ENCODE measurements at places on chromosomes 7 and 10.

DNA sequence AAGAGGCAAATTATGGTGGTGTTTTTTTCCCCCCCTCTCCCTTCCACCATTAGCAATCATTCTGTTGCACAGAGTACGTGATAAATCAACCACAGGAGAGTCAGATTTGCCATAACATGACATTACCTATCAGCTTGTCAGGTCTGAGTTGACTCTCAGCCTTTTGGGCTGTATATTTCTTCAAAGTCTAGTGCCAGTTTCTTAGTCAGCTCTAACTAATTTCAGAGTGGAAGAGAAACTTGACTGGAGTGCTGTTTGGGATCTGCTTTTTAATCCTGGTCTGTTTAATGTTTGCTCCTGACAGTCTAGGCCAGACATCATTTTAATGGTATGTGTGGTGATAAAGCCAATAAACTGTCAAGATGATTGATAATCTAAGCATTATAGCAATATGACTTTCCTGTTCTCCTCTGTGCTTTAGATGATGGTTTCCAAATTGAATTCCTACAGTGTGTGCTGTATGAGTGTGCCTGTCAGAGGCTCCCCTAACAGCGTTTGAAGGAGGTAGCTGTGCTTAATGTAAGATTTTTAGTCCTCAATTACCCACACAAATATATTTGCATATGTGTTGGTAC, 76.9 kb downstream of the LRMDA start:
- DNase-seq, result peak; percentile 28

- no peak for DNase-seq
These were observed 39.6 kb downstream of the COL26A1 start for GRCh38 chr7:101402081-101402779.

DNA sequence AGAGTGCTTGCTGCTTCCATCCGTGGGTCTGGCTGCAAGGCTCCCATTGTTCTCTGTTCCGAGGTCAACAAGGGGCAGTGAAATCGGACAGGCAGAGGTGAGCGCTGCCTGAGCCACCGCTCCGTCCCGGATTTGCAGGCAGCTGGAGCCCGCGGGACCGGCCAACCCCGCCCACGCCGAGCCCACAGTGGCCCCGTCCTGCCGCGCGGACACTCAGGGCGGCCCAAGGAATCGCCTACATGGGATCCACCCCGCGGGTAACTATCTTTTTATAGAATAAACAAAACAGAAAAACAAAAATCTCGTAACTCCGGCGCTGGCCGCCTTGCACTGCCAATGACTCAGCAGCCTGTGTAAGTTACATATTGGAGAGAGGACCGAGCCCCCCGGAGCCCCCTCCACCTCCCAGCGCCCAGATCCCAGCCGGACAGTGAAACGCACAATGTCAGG, 1.9 kb downstream of the BNIP3 start:
- no peak for DNase-seq

DNA sequence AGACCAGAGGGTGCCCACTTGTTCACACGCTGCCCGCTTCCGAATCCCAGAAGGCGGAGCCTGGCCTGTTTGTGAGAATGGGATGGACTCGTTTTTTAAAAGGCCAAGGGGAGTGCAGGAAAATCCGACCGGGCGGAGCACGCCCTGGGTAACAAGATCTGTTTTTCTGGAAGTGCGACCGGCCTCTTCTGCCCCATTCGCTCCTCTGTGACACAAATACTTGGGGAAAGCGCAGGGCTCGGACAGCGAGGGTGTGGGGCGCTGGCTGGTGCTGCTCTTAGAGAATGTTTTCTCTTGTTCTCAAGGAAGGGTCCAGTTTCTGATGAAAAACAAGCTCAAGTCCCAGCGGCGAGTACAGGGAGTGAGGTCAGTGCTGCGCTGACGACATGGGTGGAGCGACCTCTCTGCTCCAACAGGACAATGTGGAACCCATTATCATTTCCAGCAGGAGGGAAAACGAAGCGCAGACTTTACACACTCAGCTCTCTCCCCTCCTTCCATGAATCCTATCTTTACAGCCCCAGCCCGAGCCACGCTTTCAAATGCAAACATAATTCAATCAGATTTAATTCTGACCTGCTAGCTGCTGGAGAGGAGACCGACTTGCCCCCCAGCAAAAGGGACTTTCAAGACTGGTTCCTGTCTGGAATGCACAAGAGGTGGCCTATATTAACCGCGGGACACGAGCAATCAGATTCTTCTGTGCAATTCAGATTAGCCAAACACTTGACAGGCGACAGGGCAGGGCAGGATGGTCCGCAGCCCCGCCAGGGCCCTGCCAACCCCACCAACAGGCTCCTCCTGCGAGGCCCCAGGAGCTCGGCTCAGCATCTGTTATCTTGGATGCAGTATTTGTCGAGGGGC, 1.1 kb downstream of the RADIL start:
- no peak for DNase-seq

DNA sequence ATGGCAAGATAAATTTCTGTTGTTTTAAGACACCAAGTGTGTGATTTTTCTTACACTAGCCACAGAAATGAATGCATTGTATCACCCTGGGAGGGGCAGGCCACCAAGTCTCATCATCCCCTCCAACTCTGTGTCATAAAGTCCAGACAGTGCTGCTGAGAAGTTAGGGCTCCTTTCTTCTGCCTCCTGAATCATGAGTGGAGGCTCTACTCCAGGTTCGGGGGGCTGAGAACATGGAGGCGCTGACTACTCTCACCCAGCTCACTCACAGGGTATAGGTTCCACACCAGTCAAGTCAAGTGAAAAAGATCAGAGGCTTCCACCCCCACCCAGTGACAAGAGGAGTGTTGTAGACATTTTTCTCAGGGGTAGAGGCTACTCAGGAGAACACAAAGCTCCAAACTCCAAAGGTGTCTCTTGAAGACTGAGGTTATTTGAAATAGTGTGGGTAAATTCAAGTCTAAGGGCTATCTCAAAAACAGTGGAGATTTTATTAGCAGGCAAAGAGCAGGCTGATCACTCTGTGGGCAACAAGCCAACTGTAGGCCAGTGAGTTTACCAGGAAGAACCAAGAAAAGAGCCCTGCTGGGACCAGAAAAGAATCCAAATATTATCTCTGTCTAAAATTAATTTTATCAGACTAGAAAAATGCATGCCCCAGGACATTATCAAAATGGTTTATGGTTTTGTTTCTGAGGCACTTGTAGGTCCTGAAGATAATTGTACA, 118.6 kb upstream of the RET start:
- no peak for DNase-seq

DNA sequence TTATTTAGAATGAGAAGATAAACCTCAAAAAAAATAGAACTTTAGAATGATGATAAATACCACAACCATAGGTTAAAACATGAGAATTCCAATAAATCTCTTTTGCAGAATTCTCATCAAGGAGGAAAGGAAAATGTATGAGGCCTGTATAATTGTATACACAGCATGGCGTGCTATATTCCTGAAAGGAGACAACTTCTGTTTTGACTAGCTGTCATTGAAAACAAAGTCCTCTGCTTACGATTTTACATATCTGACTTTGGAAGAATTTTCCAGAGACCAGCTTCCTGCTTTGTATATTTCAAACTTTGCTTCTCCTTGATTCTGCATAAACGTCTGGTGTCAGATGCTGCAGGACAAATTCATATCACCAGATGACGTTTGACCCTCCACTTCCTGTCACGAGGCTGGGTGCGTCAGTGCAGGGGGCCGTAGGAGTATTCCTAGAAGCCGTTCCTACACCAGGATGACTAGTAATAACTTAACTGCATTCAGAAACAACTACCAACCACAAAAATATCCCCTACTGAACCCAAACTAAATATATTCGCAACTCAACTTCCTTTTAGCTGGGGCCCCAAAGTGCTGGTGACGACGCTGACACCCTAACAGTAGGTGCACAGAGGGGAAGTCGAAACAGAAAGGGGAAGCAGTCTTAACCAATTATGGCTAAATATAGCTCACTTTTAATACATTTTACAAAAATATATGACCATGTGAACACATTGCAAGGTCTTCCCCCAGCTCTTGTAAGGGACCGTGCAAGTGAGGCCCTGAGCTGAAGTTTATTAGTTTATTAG, 178.6 kb upstream of the INHBA start:
- DNase-seq, result no peak

DNA sequence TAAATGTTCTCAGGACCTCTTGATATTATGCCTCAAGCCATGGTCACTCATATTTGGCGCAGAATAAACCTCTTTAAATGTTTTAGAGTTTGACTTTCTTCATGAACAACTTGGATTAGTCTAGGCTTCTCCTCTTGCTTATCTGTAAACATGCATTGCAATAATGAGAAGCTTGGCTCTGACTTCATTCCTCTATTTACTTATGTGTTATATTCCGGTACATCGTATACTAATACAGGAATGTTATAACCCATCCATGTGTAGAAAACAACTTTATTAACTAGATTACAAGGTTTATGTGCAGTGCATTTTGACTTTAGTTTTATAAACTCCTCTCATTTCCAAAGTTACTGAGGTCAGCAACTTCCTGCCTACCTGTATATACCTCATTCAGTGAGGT, 944.3 kb upstream of the GHITM start:
- no peak for DNase-seq

DNA sequence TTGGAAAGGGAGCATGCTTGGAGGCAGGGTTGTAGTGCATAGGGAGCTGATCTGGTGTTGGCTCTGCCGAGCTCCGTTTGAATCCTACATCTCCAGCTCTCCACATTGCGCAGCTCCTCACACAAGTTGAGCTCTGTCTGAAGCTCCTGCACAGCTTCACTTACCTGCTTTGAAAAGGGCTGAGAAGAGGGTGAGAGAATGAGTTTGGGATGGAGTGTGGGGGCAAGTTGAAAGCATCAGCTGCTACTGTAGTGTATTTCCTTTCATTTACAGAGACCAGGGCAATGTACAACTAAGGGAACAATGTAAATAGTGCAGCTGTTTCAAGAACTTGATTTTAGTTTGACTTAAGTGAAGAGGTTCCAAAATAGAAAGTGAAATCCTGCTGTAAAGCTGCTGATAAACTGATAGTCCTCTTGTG, 88.5 kb downstream of the VTI1A start:
- DNase-seq, result no peak

GRCh38 chr10:89853781-89854191, 152.4 kb downstream of the KIF20B start:
- DNase-seq, result no peak

DNA sequence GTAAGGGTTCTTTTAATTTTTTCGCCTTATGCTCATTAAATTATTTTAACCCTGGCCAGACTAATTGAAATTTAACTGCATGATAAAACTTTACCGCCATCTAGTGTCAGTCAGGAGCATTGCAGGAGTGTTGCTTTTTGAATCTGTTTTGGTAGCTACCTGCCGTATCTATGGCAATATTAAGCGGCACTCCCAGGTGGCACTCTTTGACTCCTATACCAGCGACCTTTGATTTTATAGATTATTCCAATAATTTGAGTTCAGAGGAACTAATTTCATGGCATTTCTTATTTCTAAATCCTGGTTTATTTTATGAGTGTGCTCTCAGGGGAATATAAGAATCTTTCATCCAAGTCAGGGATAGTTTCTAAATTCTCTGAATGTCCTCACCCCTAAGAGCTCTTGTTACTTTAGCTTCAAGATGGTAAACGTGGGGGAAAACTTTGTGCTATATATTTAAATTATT, 198.9 kb downstream of the REEP3 start:
- DNase-seq, result peak; percentile 73

GRCh38 chr7:63899691-63900393, 98.8 kb upstream of the ZNF722 start:
- no peak for DNase-seq

GRCh38 chr10:103592186-103593021, 98.9 kb downstream of the NEURL1 start:
- DNase-seq, result peak; percentile 38

- no peak for DNase-seq
These were observed at the start of gene ELMO1 for GRCh38 chr7:37448636-37449361. Gene ELMO1, minus strand, starts transcription at chr7:37448864. Its CDS starts 106,174 bp downstream, at chr7:37342690.

GRCh38 chr7:88942815-88943501, 147.4 kb upstream of the TEX47 start:
- no peak for DNase-seq

DNA sequence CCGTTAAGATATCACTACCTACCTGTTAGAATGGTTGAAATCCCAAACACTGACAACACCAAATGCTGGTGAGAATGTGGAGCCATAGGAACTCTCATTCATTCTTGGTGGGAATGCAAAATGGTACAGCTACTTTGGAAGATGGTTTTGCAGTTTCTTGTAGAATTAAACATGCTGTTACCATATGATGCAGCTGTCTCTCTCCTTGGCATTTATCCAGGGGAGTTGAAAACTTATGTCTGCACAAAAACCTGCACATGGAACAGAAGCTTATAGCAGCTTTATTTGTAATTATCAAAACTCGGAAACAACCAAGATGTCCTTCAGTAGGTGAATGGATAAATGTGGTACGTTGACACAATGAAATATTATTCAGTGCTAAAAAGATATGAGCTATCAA, 199.5 kb downstream of the BICC1 start:
- DNase-seq, result no peak

- DNase-seq, result no peak
These were observed 79.5 kb upstream of the PCBD1 start for GRCh38 chr10:70967591-70968587.

GRCh38 chr10:66259836-66260235, 666.0 kb upstream of the LRRTM3 start:
- no peak for DNase-seq

DNA sequence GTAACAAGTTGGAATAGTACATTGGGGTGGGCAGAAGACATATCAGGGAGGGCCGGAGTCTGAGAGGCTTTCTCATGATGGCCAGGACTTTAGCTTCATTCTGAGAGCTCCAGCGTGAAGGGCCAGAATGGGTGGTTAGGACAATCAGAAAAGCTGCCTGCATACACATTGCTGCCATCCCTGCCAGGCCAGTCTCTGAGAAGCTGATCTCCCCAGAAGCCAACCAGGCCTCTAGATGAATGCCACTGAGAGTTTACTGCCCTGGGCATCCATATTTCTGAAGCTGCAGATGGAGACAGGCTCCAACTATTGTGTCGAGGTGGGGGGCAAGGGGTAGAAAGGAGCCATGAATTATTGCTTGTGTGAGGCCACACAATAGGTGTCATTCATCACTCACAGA, 32.0 kb upstream of the ARHGAP22 start:
- DNase-seq, result no peak

- no peak for DNase-seq
These were observed 934.6 kb downstream of the CCSER2 start for GRCh38 chr10:85262992-85263391.

DNA sequence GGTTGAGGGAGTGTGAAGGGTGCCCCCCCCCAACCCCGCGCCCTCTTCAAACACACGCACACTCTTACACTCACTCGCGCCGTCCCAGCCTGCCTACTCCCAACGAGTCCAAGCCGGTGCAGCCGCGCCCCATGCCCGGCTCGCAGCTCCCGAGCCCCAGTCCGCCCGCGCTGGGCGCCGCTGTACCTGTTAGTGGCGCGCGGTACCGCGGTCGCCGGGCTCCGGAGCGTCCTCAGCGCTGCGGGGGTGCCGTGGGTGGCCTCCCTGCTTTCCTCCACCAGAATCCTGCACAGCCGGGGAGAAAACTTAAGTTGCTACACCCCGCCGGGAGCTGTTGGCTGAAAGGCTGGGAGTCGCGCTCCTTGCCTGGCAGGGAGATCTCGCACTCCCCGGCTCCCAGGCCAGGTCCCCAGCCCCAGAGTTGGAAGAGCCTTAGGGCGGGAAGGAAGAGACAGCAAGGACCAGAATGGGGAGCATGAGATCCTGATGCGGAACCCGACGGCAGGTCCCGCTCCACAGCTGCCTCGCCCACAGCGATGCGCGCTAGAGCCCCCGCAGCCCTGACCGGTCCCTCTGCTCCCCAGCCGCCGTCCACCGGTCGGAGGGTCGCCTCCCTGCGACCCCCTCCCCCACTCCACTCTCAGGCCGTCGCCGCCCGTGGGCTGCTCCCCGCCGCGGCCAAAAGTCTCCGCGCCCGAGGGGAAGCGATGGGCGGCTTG, 863 bp downstream of the ST8SIA6 start:
- no peak for DNase-seq

All from NCI-H1436 (cell line).